ENCODE measurements at places on chromosomes 16 and 17.

GRCh38 chr17:64129515-64129764 is 504 bp downstream of the ERN1 start:
- no peak for DNase-seq

GRCh38 chr16:85888405-85889331 is 10.3 kb upstream of the IRF8 start:
- peak; percentile 25 for DNase-seq

- no peak for DNase-seq
These were observed 18.6 kb downstream of the GRIN2C start for GRCh38 chr17:74840989-74841666.

DNA sequence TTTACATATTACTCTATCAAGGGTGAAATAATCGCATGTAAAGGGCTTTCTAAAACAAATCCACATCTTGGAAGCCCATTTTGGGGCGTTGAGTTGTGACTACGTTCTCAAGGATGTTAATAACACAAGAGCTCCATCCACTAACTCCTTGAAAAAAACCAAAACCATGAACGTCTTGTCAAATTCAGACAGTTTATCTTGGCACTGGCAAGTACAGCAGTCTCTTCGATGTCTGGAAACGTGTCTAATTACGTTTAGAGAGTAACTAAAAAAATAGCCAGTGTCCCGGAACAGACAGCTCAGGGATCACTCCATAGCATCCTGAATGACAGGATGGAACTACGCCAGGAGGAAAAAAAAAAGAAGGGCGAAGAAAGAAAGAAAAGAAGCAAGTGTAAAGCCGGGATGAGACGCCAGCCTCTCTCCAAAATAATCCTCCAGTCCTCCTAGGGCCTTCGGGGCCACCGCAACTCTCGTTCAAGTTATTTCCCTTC is 954 bp downstream of the MYO1D start:
- no peak for DNase-seq

DNA sequence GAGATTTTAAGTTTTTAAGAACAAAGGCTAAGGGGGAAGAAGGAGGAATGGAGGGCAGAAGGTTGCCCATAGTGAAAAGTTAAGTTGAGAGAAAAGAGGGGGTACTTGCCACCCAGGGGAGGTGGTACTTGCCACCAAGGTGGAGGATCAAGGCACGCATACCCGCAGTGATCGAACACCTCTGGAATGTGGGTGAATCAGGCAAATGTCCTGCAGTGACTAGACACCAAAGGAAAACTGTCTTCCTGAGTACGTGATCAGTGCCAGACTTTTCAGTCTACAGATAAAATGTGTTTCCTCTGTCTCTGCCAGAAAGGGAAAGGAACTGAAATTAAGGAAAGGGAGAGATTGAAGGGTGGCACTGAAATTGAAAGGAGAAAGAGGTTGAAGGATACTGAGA is 2285.3 kb downstream of the TP53TG3F start:
- no peak for DNase-seq

GRCh38 chr16:89392881-89393737 is 97.3 kb downstream of the ANKRD11 start:
- no peak for DNase-seq

GRCh38 chr16:1877804-1878203 is 5.8 kb upstream of the MEIOB start:
- no peak for DNase-seq

GRCh38 chr17:77516902-77517301 is 376.1 kb downstream of the SEC14L1 start:
- peak; percentile 31 for DNase-seq

DNA sequence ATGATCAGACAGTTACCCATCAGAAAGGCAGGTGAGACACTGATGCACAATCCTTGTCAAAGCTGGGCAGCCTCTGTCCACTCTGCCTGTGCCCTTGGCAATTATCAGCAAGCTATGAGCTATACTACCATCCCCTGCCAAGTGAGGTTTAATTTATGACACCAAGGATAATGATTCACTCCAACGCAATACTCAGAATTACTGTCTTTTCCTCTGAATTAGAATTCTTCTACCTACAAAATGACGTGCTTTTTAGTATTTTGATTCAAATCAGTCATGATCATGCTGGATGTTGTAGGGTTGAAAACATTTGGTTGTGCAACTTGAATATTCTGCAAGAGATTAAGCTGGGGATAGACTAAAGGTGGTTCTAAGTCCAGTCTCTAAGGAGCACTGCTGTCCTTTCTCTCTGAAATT is 116.8 kb upstream of the SOX9 start:
- DNase-seq, result no peak

- DNase-seq, result no peak
These were observed 105.1 kb downstream of the CHD9 start for GRCh38 chr16:53159781-53160436.

DNA sequence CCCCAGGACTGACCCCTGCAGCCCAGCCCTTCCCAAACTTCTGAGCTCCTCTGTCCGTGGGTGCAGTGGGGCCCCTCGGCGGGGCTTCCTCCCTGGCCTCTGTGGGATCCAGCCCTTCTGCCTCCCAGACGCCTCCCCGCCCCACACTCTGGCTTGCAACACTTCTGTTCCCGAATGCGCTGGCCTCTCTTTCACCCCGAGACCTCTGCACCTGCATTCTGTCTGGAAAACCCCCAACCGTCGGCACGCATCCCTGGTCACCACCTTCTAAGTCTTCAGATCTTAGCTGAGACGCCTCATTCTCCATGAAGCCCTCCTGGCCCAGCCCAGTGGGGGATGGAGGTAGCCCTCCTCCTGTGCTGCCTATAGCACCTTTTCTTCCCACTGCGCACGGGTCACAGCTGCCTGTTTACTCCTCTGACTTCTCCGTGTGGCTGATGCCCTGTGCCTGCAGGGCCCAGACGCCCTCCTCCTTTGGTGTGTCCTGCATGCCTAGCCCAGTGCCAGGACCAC is 26.4 kb downstream of the TMEM235 start:
- peak; percentile 28 for DNase-seq

GRCh38 chr17:40621019-40621418 is 26.6 kb downstream of the SMARCE1 start:
- DNase-seq, result no peak

DNA sequence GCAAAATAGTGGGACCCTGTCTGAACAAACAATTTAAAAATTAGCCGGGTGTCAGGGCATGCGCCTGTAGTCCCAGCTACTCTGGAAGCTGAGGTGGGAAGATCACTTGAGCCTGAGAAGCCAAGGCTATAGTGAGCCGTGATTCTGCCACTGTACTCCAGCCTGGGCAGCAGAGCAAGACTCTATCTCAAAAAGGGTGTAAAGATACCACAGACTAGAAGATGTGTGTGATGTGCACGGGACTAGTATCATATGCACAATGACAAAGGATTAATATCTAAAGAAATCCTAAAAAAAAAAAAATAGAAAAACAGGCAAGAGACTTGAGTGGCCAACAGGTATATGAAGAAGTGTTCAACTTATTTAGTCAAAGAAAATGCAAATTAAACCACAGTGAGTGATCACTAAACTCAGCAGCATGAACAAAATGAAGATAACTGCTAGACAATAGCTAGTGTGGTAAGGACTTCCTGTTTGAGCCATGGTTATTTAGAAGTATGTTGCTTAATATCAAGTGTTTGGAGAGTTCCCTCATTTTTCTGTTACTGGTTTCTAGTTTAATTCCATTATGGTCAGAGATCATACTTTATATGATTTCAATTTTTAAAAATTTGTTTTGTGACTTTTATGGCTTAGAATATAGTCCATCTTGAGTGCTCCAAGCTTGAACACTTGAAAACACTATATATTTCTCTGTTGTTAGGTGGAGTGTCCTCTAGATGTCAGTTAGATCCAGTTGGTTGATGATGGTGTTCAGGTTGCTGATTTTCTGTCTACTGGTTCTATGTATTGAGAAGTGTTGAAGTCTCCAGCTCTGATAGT is 14.7 kb upstream of the SLX4 start:
- no peak for DNase-seq

- DNase-seq, result no peak
These were observed 775 bp upstream of the TERB1 start for GRCh38 chr16:66802159-66802558.

DNA sequence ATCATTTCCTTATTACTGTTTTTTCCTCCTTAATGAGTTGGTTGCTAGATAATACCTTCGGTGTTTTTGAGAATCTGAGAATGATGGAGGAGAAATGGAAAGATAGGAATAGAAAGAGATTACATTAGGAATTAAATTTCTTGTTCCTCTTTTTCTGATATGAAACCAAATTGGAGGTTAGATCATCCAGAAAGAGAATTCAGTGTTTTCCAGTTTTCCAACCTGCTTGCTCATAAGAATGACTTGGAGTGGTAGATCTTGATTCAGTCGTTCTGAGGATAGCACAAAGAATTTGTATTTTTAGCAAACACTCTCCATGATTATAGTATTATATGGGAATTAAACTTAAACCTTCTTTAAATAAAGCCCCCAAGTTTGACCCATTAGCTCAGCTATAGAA is 35.9 kb downstream of the PITPNC1 start:
- DNase-seq, result no peak

- DNase-seq, result no peak
These were observed 22.8 kb downstream of the CACNA1H start for GRCh38 chr16:1175566-1176279.

- no peak for DNase-seq
These were observed 14.9 kb downstream of the CDH16 start for GRCh38 chr16:66903544-66904427.

Data from activated naive CD4-positive, alpha-beta T cell treated with Interleukin-2 at 50 U/mL for 16 hours (primary cell).